Esophagus muscularis mucosa (tissue), 4 donors: ENCODE measurements at places on chromosomes 13 and 19. TPM values are rescaled to one million over a fixed set of nuclear protein-coding genes. Genes with fewer than 3 reads are reported as not detected.

DNA sequence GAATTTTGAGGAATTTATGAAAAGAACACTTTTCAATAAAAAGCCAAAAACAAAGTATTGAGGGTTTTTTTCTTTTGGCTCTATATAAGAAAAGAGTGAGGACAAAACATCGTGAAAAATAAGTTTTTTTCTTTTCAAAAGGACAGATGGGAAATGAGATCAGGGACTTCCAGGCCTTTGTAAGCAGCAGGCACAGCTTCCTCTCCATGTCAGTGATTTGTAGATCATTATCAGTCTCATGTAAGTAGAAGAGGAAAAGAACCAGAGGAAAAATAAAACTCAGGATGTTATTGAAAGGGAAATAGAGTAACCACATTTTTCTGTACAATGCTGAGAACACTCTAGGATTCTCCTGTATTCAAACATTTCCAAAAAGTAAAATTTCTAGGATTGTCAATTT lies 29.9 kb downstream of the DOCK9 start:
- no peak for DNase-seq

The ZNF578 gene
- 2.5 TPM for total RNA-seq

GRCh38 chr19:13521066-13521465 lies 14.8 kb upstream of the CACNA1A start:
- no peak for DNase-seq

GRCh38 chr19:34256835-34257558 lies 2.6 kb downstream of the GARRE1 start:
- DNase-seq, result no peak

DNA sequence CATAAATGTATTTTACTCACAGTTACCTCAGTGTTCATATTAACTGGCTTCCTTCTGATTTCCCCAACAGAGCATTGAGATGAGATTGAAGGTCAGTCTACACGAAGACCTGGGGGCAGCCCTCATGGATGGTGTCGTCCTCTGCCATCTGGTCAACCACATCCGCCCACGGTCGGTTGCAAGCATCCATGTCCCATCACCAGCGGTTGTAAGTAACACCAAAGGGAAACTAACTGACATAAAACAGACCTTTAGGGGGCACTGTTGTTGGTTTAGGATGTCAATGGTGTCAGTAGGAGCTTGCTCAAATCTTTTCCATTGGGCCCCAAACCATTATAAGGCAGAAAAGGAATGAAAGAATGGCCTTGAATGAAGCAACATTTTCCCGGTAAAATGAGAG lies 68.2 kb downstream of the ESD start:
- no peak for DNase-seq

DNA sequence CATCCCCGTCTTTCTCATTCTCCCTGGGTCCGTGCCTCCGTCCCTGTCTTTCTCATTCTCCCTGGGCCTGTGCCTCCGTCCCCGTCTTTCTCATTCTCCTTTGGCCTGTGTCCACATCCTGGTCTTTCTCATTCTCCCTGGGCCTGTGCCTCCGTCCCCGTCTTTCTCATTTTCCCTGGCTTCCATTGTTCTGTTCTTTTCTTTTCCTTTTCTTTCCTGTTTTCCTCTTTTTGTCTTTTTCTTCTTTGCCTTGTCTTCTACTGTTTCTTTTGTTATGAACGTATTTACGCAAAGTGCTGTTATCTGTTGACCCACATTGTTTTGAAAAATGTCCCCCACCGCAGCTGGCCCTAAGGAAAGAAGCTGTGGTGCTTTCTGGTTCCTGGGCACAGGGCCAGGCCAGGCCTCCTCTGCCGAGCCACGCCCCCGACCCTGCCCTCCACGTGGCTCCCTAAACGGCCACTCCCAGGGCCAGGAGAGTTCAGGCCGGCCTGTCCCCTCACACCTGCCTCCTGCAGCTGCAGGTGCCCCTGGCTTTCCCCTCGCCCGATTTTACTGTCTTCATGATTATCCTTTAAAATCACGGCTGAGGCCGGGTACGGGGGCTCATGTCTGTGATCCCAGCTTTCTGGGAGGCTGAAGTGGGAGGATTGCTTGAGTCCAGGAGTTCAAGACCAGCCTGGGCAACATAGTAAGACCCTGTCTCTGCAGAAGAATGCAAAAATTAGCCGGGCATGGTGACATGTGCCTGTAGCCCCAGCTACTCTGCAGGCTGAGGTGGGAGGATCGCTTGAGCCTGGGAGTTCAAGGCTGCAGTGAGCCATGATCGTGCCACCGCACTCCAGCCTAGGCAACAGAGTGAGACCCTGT lies 14.0 kb upstream of the TMPRSS9 start:
- no peak for DNase-seq

GRCh38 chr19:41708481-41708880 lies at the start of gene CEACAM5:
TSS of gene CEACAM5 (plus strand) at chr19:41708626. CDS start at chr19:41708732, 106 bp downstream.
- no peak for DNase-seq

The GPR4 gene
- total RNA-seq, result 4.1 TPM

DNA sequence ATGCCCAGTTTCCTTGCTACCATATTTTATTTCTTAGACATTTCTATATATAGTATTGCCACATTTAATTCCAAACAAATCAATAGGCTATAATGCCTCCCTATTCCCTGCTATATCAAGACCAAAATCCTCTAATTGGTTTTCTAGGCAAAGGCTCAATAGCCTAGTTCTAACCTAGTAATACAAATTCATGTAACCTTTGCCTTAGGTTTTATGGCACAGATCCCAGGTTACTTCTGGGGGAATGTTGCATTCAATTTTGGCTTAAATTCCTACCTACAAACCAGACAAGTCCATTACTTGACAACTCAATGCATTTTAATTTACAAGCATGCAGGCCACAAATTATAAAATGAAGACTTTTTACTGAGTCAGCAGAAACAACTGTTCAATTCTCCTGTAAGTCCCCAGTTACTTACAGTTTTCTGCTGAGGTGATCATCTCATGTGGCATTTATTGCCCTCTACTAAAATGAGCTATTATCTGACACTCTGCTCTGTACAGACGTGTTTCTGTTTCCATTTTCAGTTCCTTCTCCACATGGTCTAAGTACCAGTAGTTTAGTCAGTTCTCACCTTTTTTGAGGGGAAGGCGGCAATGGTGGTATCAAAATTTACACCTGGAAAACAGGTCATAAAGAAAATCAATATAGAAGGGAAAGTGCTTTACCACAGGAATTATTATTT lies 11.7 kb downstream of the KCNRG start:
- no peak for DNase-seq

DNA sequence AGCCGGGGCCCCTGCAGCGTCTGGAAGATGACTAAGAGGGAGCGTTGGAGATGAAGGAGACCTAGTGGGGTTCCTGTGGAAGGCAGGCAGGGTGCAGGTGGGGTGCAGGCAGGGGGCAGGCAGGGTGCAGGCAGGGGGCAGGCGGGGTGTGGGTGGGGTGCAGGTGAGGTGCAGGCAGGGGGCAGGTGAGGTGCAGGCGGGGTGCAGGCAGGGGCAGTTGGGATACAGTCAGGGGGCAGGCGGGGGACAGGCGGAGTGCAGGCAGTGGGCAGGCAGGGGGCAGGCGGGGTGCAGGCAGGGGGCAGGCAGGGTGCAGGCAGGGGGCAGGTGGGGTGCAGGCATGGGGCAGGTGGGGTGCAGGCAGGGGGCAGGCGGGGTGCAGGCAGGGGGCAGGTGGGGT lies 142.8 kb downstream of the SOX1 start:
- DNase-seq, result no peak

The SIGLEC9 gene
- 4.5 TPM for total RNA-seq

GRCh38 chr13:97321101-97321500 lies 99.0 kb downstream of the MBNL2 start:
- DNase-seq, result no peak

DNA sequence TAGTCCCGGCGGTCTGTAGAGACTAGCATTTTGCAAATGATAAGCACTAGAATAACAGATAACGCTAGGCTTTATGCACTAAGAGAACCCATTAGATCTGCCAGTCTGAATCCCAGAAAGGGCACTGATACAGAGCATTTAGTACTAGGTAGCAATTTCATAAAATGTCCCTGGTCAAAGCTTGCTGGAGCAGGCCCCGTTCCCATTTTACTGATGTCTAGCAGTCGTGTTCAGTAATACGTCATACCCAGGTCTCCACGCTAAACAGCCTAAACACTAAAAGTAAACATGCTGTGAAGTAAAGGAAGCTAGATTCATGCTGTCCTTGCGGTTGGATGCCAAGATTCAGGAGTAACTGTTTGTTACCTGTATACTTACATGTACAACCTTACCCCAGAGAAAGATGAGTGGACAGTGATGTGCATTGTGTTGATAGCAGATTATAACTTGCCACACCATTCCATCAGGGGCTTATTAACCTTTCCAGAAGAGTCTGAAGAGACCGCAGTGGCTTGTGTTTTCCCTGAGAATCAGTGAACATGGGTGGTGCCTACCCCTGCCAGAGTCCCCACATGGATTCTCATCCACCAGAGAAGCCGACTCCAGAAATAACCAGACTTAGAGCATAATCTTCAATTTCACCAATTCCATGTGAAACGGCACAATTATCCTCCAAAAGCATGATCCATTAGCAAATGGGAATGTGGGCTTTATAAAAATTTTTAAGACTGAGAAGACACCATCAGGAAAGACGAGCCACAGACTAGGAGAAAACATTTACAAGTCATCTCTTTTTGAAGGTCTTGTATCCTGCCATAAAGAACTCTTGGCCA lies 3.4 kb upstream of the RPS11 start:
- no peak for DNase-seq

DNA sequence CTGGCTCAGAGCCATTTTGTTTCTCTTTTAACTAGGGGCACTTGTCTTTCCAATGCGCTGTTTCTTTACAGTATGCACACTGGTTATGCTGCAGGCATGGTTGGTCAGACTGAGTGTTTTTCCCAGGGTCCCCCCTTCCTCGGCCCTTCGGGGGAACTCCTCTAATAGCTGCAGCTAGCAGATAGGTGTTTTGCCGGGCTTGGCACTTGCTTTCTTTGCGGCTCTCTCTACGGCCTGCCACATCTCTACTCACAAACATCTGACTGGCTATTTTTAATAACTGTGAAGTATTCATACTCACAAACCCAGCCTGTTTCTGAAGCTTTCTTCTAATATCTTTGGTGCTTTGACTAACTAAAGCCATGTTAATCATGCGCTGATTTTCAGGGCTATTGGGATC lies 89.4 kb downstream of the SLC25A15 start:
- no peak for DNase-seq

- no peak for DNase-seq
Measured at GRCh38 chr13:100175803-100176182, 86.9 kb downstream of the PCCA start.

GRCh38 chr13:43272851-43273250 lies 249.5 kb downstream of the DNAJC15 start:
- peak; percentile 34 for DNase-seq

- DNase-seq, result no peak
Measured at GRCh38 chr19:6521718-6522646, 8.8 kb upstream of the TNFSF9 start.

The TTYH1 gene
- 8.0 TPM for total RNA-seq

The PLIN4 gene
- total RNA-seq, result 103 TPM

DNA sequence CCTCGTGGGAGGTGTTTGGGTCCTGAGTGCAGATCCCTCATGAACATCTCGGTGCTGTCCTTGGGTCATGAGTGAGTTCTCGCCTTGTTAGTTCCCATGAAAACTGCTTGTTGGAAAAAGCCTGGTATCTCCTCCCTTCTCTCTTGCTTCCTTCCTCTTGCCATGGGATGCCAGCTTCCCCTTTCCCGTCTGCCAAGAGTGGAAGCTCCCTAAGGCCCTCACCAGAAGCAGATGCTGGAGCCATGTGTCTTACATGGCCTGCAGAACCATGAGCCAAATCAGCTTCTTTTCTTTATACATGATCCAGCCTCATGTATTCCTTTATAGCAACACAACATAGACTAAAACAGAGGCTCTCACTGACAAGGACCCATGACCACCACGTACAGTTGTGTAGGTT lies 8.2 kb downstream of the ADGRE2 start:
- DNase-seq, result no peak

DNA sequence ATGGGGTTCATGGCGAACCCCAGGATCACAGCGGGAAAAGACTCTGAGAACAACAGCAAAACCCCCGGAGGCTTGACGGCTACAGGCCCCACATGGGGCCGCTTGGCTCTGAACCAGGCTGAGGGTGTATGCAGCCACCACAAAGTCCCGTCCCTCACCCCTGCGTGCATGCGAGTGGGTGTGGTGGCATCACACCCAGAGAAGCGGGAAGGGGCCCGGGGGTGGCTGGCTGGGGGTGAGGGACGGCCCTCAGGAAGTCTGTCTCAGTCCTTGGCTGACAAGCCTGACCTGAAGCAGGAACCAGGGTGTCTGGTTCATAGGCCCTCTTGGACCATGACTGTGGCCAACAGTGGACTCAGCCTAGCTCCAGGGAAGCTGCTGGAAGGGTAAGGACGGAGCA lies 34.2 kb downstream of the CEBPG start:
- DNase-seq, result no peak

- no peak for DNase-seq
Measured at GRCh38 chr19:19403373-19403901, 2.0 kb upstream of the GATAD2A start.

- no peak for DNase-seq
Measured at GRCh38 chr19:17794731-17795494, at the start of gene B3GNT3. TSS of gene B3GNT3 (plus strand) at chr19:17795138. CDS start at chr19:17807808, 12,670 bp downstream.

The CCNA1 gene
- total RNA-seq, result 0.26 TPM

GRCh38 chr13:66995203-66995611 lies 234.9 kb downstream of the PCDH9 start:
- no peak for DNase-seq

- DNase-seq, result no peak
Measured at GRCh38 chr13:32446773-32447465, 19.0 kb upstream of the N4BP2L1 start.

The CD209 gene
- total RNA-seq, result 4.0 TPM

The ATP4A gene
- total RNA-seq, result not detected

GRCh38 chr13:44389060-44389666 lies 15.5 kb downstream of the SERP2 start:
- no peak for DNase-seq

The TEKTIP1 gene
- not detected for total RNA-seq

The TMEM255B gene
- 10.8 TPM for total RNA-seq

The PIN1 gene
- total RNA-seq, result 151 TPM

GRCh38 chr13:97441368-97441767 lies 7.4 kb downstream of the RAP2A start:
- no peak for DNase-seq

GRCh38 chr13:91955546-91956355 lies 557.3 kb downstream of the GPC5 start:
- DNase-seq, result no peak
